Fibroblast of pulmonary artery (primary cell): ENCODE measurements at places on chromosomes 2 and 18.
A peak's percentile ranks its signal among the peaks of the same experiment; 100 is the strongest.

GRCh38 chr18:13374468-13375301 lies 156.1 kb downstream of the LDLRAD4 start:
- peak; percentile 59 for DNase-seq

GRCh38 chr2:234137400-234138014 lies 87.0 kb downstream of the SPP2 start:
- DNase-seq: peak; percentile 79

- DNase-seq: peak; percentile 83
Measured at GRCh38 chr2:121721926-121722325, 14.7 kb downstream of the NIFK start.

GRCh38 chr2:238580486-238580885 lies 153.8 kb downstream of the ASB1 start:
- no peak for DNase-seq

DNA sequence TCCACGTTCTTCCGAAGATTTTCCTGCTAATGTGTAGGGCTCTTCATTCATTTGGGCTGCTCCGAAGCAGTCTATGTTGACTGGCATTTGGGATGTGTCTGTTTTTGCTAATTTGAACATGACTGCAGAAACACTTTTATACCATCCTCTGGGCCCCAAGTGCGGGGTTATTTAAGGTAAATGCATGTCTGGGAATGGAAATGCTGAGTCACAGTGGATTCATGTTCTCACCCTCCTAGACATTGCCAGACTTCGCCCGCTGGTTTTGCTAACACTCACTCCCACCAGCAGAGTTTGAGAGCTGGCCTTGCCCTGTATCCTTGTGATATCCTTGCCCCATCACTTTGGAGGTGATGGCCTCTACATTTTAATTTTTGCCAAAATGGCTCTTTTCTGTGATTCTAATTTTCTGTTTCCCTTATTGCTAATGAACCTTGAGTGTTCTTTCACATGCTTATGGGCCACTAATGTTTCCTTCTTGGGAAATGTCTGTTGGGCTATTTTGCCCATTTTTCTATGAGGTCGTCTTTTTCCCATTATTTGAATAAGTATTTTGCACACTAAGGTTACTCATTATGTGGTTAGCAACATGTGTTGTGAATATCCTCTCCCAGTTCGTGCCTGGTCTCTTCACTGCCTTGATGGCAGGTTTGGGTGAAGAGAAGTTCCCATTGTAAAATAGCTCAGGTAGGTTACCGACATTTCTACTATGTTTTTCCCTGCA lies 204.1 kb downstream of the GLI2 start:
- DNase-seq: peak; percentile 87

DNA sequence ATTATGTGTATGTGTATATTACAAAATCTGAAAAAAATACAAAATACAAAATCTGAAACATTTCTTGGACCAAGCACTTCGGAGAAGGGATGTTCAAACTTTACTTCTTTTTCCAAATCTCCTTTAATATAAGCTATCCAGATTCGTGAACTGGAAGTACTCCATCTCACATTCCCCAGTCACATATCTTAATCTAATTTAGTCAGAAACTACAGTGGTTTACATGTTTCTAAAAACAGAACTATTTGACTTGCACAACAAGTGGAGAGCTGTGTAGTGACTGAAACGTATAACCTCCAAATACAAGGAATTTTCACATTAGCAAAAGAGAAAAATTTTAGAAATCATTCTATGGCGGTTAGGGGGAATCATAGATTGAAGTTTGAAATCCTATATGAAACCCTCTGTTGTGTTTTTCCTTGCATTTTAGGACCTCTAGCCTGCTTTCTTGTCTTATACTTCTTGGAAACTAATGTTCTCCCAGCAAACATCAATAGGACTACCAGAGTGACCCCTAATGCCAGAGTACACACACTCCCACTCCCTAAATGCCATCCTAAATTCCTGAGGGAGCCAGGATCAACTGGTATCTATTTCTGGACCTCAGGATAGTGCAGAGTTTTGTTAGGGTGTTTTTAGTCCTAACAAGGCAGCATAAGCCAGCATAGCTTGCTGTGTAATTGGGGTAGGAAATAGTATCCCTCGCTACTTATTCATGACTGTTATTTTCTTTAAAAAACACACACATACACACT lies 30.2 kb upstream of the ROCK1 start:
- no peak for DNase-seq

DNA sequence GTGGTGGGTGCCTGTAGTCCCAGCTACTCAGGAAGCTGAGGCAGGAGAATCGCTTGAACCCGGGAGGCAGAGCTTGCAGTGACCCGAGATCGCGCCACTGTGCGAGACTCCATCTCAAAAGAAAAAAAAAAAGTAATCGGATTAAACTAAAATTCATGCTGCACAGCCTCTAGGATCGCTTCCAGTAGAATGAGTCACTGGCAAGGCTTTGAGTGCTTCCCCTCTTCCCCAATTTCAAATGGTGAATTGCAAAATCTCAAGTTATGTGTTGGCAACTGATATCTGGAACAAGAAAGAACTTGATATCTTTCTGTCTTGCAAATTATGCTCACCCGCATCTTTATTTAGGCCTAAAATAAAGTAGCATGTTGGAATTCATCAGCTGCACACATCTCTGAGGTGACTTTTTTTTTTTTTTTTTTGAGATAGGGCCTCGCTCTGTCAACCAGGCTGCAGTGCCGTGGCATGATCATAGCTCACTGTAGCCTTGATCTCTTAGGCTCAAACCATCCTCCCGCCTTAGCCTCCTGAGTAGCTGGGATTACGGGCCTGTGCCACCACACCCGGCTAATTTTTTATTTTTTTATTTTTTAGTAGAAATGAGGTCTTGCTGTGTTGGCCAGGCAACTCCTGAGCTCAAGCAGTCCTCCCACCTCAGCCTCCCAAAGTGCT lies 12.7 kb downstream of the TTC39C start:
- peak; percentile 93 for DNase-seq

GRCh38 chr2:8848328-8849100 lies 11.1 kb upstream of the KIDINS220 start:
- DNase-seq: no peak

GRCh38 chr2:113720167-113720566 lies 36.3 kb downstream of the SLC35F5 start:
- DNase-seq: peak; percentile 25

- no peak for DNase-seq
Measured at GRCh38 chr18:78549971-78550370, 429.6 kb upstream of the SALL3 start.

- DNase-seq: no peak
Measured at GRCh38 chr2:71082402-71083252, 14.2 kb downstream of the NAGK start.

GRCh38 chr2:189837326-189837725 lies 53.1 kb downstream of the PMS1 start:
- DNase-seq: no peak

DNA sequence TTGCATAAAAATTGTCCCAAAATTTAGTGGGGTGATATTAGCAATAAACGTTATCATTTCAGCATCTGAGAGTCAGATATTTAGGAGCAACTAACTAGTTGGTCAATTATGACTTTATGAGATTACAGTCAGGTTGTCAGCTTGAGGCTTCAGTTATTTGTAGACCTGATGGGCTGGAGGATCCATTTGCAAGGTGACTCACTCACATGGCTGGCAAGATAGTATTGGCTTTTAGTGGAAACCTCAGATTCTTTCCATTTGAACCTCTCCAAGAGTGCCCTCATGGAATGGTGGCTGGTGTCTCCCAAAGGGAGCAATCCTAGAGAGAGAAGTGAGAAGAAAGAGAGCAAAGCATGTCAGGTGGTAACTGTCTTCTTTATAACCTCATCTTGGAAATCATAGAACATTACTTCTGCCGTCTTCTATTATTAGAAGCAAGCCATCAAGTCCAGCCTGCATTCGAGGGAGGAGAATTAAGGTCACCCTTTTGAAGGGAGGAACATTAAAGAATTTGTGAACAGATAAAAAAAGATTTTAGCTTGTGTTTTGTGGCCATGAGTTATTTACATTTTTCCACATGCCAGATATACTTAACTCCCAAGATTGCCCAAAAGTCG lies 92.5 kb downstream of the HAUS1 start:
- no peak for DNase-seq
